ENCODE measurements at places on chromosomes 16 and 17.

DNA sequence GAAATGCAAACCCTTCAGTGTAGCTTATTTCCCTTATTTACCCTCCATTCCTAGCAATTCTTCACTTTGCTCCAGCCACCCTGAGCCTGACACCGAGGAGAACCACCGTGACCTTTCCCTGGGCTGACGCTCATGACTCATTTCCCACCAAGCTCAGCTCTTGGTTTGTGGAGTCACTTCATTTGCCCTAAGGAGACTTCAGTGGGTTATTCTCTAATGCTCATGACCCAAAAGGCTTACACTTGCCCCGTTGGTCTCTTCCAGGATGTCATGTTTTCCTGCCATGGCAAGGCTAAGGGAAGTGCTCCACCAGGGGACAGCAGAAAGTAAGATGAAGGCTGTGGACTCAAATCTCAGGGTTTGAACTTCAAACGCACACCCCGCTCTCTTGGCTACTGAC, 161.0 kb downstream of the CBLN1 start:
- no peak for DNase-seq

DNA sequence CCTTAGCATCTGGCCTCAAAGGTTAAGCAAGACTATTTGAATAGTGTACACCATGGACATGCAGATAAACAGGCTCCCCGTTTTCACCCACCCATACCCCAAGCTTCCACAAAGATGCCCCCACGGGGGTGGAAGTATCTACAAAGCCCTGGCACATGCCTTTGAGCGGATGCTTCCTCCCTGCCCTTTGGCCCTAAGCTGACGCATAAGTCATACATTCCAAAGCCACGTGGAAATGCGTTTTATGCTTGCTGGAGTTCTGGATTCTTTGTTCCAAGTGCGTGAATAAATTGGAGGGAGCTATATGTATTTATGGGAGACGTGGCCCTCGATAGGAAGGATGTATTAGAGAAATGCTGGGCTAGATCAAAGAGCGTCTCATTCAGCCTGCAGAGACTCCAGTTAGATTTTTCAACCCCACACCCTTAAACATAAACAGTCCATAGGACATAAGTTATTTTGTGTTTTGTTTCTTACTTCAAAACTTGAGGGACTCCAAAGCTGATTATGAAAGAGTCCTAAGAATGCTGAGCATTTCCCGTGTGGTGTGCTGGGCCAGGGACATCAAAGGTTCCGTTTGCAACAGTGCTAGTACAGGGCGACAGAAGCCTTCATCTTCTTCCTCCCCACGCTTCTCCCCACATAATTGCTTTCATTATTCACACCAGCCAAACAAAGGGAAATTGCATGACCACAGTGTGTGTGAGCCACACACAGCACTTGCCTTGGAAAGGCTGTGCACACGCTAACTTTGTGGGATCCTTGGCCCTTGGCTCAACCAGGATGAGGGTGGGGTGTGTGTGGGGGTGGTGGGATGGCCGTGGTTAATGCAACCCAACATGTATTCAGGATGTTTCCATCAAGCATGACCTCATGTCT, 73.6 kb downstream of the WIPI1 start:
- no peak for DNase-seq

DNA sequence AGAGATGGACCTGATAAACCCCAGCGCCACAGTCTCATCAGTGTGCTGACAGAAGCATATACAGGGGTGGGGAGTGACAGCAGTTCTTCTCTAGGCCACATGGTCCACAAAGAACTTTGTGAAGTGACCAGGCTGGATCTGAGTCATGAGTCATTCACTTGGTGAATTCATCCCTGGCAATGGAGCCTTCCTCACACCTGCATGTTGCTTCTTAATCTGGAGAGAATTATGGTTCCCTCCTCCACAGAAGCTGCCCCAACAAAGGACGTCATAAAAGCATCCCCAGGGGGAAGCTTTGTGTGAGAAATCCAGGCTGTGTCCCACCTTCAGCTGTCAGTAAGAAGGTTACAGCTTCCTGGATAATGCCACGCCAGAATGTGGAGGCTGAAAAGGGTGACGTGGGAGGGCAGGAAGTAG, 215.6 kb upstream of the MAF start:
- DNase-seq: no peak

DNA sequence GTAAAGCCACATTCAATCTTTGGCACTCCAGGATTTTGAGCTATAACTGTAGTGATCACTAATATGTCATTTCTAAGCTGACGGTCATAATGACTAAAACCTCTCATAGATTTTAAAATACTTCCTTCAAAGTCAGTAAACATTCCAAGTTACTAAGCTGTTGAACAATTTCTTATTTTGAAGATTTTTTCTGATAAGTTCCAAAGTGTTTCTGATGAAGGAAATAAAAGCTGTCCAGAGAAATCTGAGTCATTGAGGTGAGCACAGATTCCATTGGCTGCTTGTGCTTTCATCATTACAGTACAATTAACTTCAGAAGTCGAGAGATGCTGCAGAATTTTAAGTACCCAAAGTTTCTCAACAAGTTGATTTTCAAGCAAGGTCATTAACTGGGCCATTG, 23.9 kb downstream of the NLRC5 start:
- DNase-seq: no peak

- DNase-seq: no peak
These were observed 266.4 kb downstream of the HAPSTR1 start for GRCh38 chr16:9357829-9358228.

DNA sequence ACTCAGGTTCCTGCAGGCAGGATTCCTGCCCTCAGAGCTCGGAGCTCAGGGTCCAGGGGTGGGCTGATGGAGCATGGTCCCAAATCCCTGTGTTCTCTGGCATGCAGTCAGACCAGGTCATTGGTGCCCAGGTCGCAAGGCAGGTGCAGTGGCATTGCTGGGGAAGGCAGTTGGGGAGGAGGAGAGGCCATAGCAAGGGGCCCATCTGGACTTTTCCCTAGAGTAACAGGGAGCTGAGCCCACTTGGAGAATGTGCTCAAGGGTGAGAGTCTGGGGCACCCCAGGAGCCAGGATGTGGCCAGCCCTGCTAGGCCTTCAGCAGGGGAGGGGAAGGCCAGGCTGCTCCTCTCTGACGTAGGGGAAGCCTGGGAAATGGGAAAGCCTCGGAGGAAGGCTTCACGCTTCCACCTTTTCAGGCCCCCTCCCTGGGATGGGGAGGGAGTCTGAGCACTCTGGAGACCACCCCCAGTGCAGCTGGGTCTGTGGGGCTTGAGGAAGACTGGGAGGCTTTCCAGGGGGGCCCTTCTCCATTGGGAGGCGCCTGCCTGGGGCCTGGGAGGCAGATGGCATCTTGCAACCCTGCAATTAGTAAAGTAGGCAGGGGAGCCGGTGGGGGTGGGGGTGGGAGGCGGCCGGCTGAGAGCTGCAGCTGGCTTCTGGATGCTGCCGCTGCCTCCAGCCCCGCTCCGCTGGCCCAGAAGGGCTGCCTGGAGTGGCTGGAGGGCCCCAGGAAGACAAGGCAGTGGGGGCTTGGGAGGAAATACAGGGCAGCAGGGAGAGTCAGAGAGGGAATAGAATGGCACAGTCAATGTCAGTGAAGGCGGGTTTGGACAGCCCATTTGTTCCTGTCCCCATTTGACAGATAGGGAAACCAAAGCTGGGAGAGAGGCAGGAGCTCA, 21.1 kb upstream of the DOK4 start:
- DNase-seq: no peak

- DNase-seq: no peak
These were observed 44.6 kb downstream of the VPS35L start for GRCh38 chr16:19599968-19600716.

GRCh38 chr17:36731811-36732210, 130.4 kb downstream of the MRM1 start:
- no peak for DNase-seq

DNA sequence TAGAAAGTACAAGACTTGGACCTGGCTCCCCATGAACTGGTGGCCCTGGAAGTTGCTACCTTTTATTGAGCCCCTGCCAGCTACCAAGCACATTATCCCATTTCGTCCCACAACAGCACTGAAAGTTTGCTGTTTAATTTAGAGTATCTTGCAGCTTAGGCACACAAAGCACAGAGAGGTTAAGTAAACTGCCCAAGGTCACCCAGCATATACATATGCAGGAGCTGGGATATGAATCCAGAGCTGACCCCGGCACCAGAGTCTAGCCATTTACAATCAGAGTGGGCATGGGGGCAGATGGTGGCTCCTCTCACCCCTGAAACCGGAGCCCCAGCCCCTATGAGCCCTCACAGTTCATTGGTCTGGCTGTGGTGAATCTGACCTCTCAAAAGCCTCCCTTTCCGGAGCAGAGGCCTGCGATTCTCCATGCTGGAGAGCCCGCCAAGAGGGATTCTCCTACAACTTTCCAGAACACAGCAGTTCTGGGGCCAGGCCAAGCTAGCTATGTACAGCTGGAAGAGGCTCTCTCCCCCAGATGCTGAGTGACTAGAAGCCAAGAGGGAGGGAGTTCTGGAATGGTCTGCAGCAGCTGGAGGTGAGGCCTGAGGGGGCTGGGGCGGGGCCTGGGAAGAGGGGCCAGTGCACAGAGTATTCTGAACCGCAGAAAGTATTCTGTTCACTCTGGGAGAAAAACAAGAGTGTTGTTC, 58.3 kb downstream of the SREBF1 start:
- peak; percentile 19 for DNase-seq

- no peak for DNase-seq
These were observed 9.3 kb downstream of the ZCCHC14 start for GRCh38 chr16:87483481-87483880.

GRCh38 chr16:4634768-4635167, 10.1 kb downstream of the MGRN1 start:
- DNase-seq: no peak

DNA sequence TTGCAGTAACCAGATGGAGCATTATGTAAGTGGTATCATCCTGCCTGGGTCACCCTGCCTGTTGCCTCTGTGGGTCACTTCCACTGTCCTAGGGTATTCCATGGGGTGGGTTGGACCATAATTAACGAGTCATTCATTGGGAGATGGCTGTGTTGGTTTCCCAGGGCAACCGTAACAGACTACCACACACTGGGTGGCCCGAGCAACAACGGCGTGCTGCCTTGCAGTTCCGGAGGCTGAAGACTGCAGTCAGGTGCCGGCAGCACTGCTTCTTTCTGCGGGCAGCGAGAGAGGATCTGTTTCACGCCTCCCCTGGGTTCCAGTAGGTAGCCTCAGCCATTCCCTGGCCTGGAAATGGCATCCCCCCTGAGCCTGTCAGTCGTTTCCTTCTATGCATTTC, 28.9 kb upstream of the CMIP start:
- no peak for DNase-seq

DNA sequence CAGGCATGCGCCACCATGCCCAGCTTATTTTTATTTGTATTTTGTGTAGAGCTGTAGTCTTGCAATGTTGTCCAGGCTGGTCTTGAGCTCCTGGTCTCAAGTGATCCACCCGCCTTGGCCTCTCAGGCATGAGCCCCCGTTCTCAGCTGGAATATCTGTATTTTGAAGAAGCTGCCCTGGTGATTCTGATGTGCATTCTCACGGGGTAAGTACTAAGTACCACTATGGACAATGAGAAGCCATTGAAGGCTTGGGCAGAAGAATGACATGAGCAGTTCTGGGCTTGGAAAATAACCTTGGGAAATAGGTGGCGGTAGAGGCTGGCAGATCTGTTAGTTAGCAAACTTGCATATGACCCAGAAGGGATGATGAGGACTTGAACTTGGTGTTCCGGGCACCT, 15.6 kb upstream of the NKD1 start:
- no peak for DNase-seq

Data from hypothalamus (tissue), 51 donors.